ENCODE measurements at places on chromosomes 2 and 18.

GRCh38 chr18:33833842-33834241 lies 255.8 kb downstream of the ASXL3 start:
- DNase-seq: no peak

GRCh38 chr2:114724454-114724853 lies 282.0 kb downstream of the DPP10 start:
- no peak for DNase-seq

GRCh38 chr18:29644276-29644675 lies 1398.3 kb downstream of the DSC3 start:
- no peak for DNase-seq

DNA sequence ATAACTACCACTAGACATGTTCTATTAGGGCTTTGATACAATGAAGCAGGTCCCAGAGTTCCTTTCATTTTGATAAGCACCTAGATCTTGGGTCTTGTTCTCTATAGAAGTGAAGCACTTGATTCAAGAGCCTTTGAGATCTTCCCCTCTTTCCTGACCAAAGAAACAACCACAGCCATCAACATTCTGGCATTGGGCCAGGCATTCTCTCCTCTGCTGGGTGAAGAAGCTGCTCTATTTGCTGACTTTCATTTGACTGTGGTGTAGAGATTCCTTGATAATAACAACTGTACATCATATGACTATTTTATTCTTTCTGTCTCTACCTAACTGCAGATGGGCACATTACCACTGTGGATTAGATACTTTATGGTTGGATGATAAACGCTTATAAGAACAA lies 96.6 kb upstream of the LYPD1 start:
- DNase-seq: no peak

DNA sequence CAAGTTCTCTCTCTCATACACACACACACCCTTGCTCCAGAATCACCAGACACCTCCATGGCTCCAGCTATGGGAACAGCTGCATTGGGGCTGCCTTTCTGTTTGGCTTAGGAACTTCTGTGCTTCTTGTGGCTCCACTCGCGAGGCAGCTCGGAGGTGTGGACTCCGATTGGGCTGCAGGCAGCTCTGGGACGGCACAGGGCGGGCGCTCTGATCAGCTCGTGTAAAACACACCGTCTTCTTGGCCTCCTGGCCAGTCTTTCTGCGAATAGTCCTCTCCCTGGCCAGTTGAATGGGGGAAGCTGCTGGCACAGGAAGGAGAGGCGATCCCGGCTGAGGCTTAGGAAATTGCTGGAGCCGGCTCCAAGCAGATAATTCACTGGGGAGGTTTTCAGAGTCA lies 22.4 kb downstream of the FOSL2 start:
- no peak for DNase-seq

DNA sequence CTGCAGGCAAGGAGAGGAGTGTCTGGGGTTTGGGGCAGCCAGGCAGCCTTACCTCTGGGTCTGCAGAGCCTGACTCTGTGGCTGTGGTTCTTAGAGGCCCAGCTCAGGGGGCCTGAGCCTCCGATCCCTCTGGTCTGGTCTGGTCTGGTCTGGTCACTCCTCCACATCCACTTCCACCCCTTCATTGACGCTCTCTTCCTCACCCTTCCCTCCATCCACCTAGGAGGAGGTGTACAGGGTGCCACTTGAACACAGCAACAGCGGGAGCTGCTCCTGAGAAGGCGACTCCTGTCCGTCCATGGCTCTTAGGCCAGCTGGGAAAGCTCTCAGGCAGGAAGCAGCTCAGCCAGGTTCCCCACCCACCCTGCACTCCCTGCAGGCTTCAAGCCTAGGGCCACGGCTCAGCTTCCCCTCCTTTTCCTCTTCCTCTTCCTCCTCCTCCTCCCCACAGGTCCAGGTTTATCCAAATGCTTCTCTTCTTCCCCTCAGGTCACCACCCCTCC lies 16.9 kb downstream of the GPR55 start:
- no peak for DNase-seq

DNA sequence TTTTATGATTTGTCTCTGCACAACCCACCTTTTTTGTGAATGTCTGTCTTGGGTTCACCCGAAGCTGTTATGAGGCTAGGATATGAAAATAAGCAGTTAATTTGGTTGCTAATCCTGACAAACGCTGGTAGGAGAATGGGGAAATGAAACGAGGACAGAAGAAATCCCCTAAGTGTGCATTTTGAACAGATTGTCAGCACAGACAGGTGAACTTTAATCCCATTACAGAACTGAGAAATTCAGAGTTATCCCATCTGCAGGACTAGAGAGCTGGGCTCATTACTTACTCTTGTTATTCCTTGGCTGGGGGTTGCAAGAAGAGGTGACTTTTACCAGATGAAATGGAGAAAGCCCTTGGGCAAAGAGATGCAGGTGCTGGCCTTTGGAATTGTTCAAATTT lies 123.3 kb upstream of the NYAP2 start:
- DNase-seq: no peak

DNA sequence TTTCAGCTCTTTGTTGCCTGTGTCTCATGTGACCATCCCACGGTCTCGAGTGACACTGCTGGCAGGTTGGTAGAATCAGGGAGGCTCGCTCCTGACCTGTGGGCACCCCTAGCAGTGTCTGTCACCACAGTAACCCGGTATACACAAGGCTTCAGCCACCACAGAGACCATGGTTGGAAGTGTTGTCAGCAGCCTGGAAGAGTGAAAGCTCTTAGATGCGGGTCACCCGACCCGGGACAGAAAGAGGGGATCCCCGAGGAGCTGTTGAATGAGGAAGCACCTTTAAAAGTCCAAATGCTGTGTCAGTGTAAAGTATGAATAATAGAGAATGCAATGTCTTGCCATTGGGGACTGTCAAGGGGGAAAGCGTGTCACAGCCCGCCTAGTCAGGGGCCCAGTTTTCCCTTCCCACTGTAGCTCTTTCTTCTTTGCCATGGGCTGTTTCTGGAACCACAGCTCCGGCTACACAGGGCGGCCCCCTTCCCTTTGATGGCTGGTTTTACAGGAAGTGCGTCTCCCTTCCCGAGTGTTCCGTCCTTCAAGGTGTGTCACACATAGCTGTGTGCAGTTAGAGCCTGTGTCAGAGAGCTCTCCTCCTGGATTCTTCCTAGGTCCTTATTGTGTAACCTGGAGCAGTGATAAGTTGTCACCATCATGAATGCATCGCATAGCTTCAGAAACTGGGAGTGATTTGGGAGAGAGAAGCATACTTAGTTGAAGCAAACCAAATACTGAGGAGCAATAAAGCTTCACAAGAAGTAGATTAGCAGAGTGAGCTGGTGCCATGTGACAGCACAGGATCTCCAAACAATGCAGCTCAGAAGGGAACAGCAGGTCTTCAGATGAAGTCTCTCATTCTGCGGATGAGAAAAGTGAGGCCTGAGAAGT lies 81.4 kb downstream of the MTCL1 start:
- no peak for DNase-seq

DNA sequence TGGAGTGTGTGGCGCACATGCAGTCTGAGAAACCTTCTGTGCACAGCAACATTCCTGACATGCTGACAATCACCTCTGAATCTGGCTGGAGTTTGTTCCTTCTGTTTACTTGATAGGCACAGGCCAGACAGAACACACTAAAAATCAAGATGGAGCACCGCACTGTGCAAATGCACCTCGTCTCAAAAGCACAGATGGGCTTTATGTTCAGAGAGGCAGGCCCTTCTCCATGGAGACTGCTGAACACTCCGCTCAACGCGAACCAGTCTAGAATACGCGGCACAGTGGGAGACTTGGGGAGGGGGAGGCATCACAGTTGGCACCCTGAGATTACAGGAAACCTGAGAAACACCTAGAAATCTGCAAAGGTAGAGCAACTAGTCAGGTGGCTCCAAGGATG lies 58.4 kb upstream of the DNMT3A start:
- DNase-seq: no peak

DNA sequence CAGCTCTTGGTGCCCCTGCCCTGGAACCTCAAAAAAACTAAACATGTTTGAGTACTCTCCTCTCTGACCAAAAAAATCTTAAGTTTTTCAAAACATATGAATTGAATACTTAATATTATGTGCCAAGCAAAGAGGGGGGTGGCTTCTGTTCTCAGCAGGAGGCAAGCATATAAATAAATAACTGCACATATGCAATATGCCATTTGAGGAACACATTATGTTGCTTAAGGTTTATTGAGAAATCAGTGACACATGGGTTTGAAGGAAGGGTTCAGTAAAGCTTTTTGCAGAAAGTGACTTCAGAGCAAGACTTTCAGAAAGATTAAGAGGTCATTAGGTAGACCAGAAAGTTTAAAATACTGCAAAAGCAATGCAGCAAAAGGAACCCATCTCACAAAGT lies 429.2 kb downstream of the TDRD15 start:
- no peak for DNase-seq

DNA sequence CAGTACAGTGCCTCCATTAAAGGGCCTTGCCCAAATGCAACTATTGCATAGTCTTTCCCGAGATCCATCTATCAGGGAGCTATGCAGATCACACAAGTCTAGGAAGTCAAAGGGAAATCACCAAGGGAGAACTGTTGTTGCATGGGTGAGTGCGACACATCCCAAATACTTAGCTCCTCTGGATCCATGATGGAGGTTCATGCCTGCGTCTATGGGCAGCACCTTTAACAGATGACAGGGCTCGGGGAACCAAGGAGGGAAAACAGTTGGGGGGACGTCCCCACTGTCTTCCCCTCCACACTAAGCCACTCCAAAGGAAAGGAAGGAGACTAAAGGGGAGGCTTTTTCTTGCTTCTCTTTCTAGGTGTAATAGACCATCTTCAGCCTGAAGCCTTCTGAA lies 552.8 kb upstream of the PKDCC start:
- no peak for DNase-seq

DNA sequence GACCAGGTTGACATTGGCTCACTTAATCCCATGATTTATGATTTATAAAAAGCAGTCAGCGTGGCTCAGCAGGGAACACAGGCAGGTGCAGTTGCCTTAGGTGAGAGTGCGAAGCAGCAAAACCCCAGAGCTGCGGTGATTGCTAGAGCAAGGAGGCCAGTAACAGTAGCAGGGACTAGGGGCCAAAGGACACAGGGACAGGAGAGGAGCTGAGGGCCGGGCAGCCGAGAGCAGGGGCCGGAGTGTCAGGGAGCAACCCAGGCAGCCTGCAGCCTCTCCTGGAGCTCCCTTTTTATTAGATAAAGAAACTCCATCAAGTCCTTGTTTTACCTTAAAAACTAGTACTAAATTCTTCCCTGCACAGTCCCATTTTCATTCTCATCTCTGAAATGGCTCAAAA lies 4.3 kb downstream of the MC2R start:
- no peak for DNase-seq

- DNase-seq: peak; percentile 17
These were observed 537 bp downstream of the AGFG1 start for GRCh38 chr2:227472265-227473121.

DNA sequence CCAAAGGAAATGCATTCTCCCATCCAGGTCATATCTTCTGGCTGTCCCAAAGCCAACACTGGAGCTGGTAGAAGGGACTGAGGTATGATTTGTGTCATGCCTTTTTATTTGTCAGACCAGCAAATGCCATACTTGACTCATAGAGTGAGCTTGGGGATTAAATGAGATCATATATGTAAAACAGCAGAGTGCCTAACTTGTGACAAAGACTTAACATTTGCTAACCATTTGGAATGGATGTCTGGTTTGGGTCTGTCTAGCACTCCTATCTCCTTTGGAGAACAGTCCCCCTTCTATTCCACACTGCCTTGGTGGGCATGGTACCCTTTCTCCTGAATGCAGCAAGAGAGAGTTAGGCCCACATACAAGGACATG lies 128.5 kb upstream of the LGALSL start:
- no peak for DNase-seq

DNA sequence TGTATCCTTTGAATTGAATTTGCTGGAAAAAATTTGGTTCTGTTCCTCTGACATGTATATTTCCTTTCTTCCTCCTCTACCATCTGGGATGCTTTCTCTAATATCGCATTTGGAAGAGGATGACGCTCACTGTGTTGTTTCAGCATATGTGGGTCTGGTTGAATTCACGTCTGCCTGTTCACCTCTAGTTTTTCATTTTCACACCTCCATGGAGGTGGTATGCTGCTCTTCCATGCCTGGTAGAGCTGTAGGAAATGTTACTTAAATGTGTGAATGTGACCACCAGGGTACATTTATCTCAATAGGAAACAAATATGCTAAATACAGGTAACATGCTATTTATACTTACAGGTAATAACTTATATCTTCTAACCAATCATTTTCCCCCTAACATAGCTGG lies 44.5 kb downstream of the TSHZ1 start:
- no peak for DNase-seq

GRCh38 chr2:128456281-128456680 lies 137.6 kb upstream of the HS6ST1 start:
- no peak for DNase-seq

- peak; percentile 62 for DNase-seq
These were observed 42.9 kb downstream of the DOK1 start for GRCh38 chr2:74597410-74597809.

DNA sequence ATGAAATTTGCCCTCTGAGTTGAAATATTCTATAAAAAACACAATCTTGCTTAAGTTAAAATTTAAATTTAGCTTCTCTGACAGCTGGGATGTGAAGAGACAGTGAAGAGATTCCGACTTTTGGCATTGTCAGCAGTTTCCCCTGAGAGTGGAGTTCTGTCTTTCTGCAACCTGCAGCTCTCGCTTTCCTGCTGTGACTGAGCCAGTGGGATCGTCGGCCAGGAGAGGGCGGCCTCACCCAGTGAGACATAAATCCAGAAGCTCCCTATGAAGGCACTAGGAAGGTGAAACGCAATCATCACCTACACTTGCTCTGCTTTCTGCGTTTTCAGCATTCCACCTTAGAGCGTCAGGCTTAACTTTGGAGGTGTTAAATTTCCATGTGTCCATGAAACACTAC lies 75.4 kb upstream of the HNMT start:
- DNase-seq: peak; percentile 42

DNA sequence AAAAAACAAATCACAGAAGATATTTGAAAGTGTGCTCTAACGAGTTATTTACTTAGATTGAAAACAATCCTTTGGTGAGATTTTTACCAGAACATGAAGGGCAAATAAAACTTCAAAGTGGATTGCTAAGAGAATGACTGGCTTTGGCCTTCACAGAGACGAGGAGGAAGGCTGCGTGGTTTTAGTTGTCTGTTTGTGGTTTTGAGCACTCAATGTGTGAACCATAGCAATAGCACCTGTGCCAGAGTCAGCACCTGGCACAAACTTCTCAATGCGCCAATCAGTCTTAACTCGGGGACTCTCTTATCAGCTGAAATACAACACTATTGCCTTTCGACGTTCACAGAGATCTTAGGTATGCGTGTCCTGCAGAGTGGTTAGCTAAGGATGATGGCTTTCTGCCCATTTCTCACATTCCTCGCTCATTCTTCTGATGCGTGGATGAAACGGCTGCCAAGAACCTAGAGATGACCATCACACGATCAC lies 70.0 kb downstream of the MBP start:
- DNase-seq: no peak

DNA sequence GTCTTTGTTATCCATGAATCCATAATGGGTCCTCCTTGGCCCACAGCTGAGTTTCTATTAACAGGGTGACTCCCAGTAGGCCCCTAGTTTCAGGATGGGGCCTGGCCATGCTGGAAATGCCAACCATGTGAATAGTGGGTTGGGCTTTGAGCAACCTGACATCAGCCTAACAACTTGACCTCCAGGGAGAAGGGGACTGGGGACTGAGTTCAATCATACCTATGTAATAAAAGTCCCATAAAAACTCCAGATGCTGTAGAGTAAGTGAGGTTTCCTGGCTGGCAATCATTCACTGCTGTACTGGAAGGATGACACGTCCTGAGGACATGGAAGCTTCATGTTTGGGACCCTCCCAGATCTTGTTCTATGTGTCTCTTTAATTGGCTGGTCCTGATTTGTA lies 7.9 kb downstream of the REV1 start:
- DNase-seq: no peak

Measured in NCI-H1930 (cell line).